ENCODE measurements at places on chromosomes 6 and 20. TPM values are rescaled to one million over a fixed set of nuclear protein-coding genes. Genes with fewer than 3 reads are reported as not detected.

DNA sequence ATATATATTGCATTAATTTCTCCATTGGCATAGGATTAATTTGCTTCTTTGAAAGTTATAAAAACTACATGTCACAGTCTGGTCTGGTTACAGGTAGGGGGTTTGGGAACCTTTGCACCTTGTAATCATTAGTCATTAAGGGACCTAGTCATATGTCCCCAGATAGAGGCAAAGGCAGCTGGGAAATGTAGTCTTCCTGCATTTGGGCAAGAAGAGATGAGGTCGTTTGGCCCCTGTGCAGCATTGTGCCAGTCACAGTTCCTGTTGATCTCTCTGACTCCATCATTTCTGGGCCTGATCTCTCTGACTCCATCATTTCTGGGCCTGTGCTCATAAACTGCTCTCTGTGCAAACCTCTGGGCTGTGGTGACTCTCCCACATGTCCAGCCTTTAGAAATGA is 73.2 kb downstream of the BCKDHB start:
- DNase-seq: no peak

DNA sequence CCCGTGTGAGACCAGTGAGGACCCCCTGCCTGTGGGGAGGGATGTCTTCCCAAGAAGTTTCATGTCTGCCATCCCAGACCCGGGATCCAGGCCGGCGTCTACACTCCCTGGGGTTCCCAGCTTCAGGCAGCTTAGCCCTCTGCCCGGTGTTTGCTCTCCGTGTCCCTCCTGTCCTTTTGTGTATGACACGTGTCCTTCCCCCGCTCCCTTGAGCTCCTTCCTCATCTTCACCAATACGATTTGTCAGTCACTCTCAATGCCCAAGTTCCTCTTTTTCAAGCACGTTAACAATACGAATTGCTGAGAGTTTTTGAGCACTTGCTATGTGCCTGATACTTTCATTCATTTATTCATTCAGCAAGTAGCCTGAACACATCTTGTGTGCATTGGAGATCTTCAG is 115.6 kb upstream of the PTPN1 start:
- DNase-seq: no peak

- DNase-seq: no peak
Measured at GRCh38 chr6:128574402-128574801, 54.0 kb upstream of the PTPRK start.

The PPIL1 gene
- total RNA-seq: 19.9 TPM

GRCh38 chr20:10800288-10800687 is 126.5 kb upstream of the JAG1 start:
- DNase-seq: no peak

The BPI gene
- not detected for total RNA-seq

DNA sequence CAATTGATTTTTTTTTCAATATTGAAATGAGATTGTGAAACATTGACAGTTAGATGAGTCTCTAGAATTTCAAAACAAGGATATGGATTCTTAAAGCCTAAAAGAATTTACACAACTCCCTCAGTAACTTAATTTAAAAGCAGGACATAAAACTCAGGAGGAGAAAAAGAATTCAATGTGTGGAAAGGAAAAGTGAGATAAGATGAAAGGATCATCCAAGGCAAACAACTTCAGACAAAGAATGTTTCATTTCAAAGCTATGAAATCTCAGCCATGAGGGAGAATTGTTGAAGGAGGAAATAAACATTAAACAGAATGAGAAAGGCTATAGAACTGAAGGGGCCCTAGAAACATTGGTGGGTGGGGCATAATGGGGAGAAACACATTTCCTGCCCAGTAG is 191.7 kb upstream of the NOX3 start:
- no peak for DNase-seq

GRCh38 chr20:59376998-59377397 is 76.6 kb downstream of the EDN3 start:
- DNase-seq: no peak

The RAMACL gene
- total RNA-seq: 0.44 TPM

- DNase-seq: no peak
Measured at GRCh38 chr6:36126553-36127458, 3.5 kb upstream of the MAPK13 start.

- no peak for DNase-seq
Measured at GRCh38 chr20:35223941-35224340, 2.5 kb upstream of the MMP24 start.

GRCh38 chr6:42040856-42041480 is 9.4 kb upstream of the TAF8 start:
- no peak for DNase-seq

Data from activated naive CD8-positive, alpha-beta T cell treated with anti-CD3 and anti-CD28 coated beads, Interleukin-2, amount 10 ng/mL, durations not matched to agents 7 days and 5 days (primary cell).